ENCODE measurements at places on chromosomes 2 and 18.

DNA sequence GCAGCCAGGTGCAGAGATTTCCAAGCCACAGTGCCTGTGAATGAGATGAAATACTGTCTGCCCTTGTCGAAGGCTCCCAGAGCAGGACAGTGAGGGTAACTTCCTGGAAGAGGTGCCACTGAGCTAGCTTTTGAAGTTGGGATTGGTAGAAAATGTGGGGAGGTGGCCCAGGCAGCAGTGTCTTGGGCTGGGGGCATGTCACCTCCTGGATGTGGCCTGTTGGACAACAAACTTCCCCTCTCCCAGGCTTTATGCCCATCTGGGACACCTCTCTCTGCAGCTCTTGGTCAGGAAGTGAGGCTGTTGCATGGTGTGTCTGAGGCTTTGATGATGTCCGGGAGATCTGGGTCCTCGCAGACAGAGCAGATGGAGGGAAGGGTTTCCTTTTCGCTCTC is 151.4 kb downstream of the DYSF start:
- no peak for DNase-seq

DNA sequence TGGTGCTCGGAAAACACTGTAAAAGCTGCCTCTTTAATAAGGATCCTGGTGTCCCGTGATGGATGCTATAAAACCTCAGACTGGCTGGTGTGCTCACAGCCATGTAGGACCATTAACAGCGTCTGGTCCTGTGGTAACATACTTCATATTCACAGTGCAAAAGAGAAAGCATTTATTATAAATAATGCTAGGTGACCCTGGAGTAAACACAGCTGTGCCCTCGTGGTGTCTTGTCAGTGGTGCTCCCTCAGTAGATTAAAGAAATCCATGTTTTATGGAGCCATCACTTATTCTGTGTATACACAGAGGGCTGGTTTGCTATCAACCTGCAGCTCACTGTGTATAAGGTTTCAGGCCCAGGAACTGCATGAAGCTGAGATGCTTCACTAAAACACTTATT is 106.9 kb downstream of the CDK15 start:
- DNase-seq: no peak

DNA sequence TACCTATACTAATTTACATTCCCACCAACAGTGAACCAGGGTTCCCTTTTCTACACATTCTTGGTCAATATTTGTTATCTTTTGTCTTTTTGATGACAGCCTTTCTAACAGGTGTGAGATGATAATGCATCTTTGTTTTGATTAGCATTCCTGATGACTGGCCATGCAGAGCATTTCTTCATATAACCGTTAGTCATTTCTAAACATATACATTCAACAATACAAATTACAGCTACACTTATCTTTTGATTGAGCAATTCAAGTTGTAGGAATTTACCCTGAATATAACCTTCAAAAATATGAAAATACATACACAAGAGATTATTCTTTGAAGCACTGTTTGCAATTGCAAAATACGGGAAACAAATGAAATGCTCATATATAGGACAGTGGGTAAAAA is 94.9 kb downstream of the TMEM131 start:
- no peak for DNase-seq

- no peak for DNase-seq
Measured at GRCh38 chr2:132998221-132998620, 328.2 kb upstream of the LYPD1 start.

DNA sequence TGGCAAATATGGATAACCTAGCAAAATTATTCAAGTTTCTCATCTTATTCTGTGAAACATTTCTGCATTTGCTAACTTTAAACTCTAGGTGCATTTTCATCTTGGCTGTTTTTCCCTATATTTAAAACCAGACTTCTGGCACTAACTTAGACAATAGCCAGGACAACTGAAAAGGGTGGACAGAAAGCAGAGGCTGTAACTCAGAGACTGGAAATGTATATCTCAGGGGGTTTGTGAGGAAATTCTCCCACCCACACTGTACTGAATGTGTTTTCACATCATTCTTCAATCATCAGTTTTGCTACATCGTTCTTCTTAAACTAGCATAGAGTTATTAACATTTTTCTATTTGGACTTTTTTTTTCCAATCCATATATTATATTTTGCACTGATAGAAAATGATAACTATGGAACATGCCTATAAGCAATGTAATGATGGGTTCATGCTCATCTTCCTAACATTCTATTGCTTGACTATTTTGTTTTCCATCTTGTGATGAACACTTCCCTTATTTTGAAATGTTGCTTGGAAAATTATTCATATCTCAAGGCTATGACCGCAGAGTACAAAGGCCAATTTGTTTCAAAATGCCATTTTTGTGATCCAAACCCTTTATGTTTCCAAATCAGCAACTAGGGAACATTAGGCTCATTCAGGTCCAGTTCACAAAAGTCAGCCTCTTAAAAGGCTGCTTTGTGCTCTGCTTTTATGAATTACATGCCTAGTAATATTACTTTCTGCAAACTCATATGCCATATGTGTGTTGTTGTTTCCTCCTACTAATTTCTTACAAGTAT is 125.8 kb upstream of the CDH19 start:
- peak; percentile 24 for DNase-seq

DNA sequence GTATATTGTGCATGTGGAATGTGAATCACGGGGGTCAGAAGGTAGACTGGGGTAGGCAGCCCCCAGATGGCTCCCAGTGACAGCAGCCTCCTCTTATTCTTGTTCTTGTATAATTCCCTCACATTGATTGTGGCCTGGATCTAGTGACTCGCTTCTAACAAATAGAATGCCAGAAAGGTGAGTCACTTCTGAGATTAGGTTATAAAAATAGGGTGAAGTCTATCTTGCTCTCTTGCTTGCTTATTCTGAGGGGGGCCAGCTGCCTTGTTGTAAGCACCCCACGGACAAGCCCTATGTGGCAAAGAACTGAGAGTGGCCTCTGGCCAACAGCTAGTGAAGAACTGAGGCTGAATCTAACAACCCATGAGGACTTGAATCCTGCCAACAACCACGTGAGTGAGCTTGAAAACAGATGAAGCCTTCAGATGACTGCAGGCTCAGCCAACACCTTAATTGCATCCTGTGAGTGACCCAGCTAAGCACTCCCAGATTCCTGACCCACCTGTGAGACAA is 15.6 kb upstream of the RMND5A start:
- no peak for DNase-seq

Measured in skin of body (tissue), 3 donors.